ENCODE measurements at places on chromosomes 5 and 9.

DNA sequence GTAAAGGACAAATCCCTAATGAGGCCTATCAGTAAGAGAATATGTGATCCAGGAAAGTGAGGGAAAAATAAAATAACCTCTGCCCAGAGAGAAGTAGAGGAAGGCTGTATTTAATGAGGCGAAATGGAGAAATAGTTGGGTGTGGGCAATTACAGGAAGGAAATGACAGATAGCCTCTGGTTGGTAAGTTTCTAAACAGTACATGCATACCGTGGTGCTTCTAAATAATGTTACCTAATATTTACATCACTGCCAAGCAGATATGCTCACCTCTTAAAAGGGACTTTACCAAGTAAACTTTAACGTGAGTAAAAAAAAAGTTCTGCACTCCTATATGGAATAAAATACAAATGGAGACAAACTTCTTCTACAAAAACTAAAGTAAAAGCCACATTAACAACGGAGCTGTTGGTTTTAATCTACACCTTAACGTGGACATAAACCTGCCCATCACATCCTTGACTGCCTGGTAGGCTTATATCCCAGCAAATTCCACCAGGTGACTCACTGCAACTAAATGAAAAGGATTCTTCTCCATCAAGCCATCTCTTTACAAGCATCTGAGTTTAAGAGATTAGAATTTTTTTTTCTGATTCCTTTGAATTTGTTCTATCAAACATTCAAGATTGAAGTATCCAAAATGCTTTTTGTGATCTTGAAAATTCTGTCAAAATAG, 12.4 kb downstream of the NFIL3 start:
- DNase-seq = no peak

DNA sequence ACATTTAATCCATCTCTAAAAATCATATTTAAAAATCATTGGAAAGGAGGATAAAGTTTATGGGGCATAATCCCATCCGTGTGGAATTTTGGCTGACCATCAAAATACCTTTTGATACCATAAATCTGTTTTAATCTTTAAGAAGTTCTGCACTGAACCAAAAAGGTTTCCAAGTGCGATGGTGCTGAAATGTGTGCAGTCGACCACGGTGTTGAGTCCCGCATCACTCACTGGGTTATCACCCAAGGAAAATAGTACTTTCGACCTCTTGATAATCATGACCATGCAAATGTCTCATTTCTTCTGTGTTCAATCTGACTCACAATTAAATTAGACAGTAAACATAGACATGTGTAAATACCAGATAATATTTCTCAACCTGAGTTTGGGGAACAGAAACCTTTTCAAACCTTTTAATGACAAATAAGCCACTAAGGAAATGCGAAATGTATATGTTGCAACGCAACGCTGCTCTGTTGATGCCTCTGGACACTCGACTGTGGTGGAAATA, 62.0 kb upstream of the CDH6 start:
- DNase-seq = no peak

DNA sequence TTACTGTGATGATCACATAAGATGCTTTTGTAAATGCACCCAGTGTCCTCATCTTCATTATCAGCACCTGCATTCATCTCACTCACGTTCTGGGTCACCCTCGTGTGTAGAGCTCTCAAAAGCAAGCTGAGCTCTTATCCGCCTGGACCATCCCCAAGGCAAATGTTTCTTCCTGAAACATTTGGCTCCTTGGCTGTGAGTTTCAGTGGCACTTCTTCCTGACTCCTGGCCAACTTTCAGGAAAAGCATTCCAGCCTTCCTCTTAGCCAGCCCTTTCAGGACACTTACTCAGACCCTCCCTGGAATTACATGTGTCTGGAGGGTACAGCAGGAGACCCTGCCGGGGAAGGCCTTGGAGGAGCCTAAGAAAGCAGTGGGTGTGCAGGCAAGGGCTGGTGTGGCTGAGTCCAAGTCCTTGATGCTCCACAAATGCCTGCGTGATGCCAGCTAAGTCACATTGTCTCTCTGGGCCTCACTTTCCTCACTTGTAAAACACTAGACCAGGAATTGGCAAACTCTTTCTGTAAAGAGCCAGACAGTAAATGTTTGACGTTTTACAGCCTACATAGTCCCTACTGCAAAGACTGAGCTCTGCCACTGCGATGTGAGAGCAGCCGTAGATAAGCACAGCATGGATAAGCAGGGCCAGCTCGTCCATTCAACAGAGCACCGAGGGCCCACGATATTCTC, 72.1 kb downstream of the PDE6A start:
- no peak for DNase-seq

GRCh38 chr9:116466271-116467235, 220.6 kb upstream of the TRIM32 start:
- no peak for DNase-seq

- DNase-seq = peak; percentile 17
These were observed 46.8 kb downstream of the NIPSNAP3B start for GRCh38 chr9:104810421-104811339.

- DNase-seq = no peak
These were observed 46.8 kb upstream of the NXNL2 start for GRCh38 chr9:88488166-88488565.

DNA sequence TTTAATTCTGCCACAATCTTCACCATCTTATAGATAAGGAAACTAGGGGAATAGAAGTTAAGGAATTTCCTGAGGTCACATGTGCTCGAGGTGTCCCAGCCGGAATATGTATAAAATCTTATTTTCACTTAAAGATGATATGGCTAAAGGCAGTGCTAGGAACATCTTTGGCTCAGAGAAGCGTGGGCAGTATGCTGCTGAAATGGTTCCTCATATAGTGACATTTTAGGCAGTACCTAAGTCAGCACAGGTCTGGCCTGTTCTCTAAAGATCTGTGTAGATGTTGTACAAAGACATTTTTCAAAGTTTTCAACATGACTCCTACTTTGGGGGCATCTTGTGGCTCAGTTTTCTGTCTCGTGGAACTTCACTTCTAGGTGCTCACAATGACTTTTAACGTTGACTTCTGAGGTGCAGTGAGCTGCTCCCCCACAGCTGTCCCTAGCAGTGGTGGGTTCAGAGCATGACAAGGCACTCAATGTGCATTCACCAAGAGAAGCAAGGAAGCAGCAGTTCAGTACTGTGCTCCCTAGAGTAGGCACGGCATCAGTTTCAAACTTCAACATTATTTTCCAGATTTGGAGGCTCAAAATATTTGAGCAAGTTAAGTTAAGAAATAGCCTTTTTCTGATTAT, 40.3 kb downstream of the TNFAIP8 start:
- no peak for DNase-seq

GRCh38 chr9:19229595-19230354, 718 bp upstream of the DENND4C start:
- no peak for DNase-seq

DNA sequence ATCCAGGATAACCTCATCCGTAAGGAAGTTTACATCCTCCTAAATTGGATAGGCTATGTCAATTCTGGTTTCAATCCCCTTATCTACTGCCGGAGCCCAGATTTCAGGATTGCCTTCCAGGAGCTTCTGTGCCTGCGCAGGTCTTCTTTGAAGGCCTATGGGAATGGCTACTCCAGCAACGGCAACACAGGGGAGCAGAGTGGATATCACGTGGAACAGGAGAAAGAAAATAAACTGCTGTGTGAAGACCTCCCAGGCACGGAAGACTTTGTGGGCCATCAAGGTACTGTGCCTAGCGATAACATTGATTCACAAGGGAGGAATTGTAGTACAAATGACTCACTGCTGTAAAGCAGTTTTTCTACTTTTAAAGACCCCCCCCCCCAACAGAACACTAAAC, 1.3 kb downstream of the ADRB2 start:
- peak; percentile 20 for DNase-seq

DNA sequence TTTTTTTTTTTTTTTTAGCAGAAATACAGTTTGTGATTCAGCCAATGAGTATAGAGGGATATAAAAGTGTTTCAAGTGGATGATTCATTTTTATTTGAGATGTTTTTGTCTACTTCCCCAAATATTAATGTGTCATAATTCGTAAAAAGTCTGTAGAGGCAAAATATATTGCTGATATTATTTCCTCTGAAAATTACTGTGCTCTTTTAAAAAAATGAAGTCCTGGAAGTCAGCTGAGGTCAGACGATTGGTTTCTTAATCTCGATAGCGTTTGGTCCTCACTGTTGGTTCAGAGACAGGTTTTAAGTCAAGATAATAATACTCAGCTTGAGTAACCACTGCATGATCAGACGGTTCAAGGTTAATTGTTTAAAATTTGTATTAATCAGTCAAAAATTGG, 19.5 kb downstream of the IL9 start:
- DNase-seq = no peak

- no peak for DNase-seq
These were observed 173.7 kb downstream of the SLC28A3 start for GRCh38 chr9:84166891-84167290.

GRCh38 chr5:179680780-179681401, at the start of gene CBY3:
Gene CBY3 (minus strand): TSS chr5:179681034. CDS start chr5:179680918, 116 bp downstream.
- DNase-seq = no peak

- DNase-seq = no peak
These were observed 84.9 kb upstream of the ZNF169 start for GRCh38 chr9:94174164-94174563.

- DNase-seq = no peak
These were observed 17.9 kb downstream of the FGF18 start for GRCh38 chr5:171437286-171437821.

GRCh38 chr9:69768716-69769115, 8.9 kb upstream of the PTAR1 start:
- DNase-seq = peak; percentile 61

GRCh38 chr9:126468141-126468825, 141.7 kb downstream of the MVB12B start:
- no peak for DNase-seq

GRCh38 chr9:34642679-34643078, 3.8 kb upstream of the GALT start:
- no peak for DNase-seq

DNA sequence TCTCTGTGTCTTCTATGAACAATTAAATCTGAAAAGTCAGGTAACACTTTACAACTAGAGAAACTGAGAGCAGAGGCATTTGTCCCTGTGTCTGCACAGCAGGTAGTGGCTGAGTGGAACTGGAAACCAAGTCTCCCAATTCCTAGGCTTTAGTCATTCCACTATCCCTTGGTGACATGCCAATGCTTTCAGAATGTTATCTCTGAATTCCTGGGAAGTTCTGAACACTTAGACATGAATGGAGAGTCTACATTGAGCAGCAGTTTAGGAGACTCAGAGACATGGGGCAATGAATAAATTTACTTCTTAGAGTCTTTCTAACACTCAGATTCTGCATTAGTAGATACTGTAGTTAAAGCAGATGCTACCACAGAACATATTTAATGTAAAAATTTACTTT, 94.8 kb upstream of the APC start:
- DNase-seq = peak; percentile 55

DNA sequence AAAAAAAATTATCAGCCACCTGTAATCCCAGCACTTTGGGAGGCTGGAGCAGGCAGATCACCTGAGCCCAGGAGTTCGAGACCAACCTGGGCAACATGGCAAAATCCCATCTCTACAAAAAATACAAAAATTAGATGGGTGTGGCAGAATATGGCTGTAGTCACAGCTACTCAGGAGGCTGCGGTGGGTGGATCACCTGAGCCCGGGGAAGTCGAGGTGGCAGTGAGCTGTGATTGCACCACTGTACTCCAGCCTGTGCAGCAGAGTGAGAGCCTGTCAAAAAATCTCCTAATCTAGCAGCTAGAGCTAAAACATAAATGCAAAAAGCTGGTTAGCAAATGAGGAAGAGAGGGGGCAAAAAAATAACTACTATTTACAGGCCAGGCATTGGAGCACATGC, 12.0 kb downstream of the PSMB7 start:
- DNase-seq = no peak

DNA sequence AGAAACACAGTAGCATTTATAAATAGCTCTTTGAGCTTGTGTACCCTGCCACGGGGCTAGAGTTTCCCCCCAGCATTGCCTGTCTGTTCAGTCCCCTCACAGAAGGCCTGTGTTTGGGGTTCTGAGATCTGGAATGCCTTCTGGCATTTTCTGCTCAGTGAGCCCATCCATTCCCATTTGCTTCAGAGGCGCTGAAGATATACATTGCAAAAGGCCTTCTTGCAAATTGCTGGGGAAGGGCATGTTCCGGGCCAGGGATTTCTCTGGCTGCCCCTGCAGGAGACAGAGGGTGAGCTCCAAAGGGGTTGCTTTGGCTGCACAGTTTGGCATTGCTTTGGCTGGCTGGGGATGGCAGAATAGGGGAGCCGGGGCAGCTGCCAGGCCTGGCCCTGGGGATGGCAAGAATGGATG, 308.4 kb downstream of the MSX2 start:
- no peak for DNase-seq

- DNase-seq = no peak
These were observed 237.4 kb downstream of the NR3C1 start for GRCh38 chr5:143166090-143166489.

DNA sequence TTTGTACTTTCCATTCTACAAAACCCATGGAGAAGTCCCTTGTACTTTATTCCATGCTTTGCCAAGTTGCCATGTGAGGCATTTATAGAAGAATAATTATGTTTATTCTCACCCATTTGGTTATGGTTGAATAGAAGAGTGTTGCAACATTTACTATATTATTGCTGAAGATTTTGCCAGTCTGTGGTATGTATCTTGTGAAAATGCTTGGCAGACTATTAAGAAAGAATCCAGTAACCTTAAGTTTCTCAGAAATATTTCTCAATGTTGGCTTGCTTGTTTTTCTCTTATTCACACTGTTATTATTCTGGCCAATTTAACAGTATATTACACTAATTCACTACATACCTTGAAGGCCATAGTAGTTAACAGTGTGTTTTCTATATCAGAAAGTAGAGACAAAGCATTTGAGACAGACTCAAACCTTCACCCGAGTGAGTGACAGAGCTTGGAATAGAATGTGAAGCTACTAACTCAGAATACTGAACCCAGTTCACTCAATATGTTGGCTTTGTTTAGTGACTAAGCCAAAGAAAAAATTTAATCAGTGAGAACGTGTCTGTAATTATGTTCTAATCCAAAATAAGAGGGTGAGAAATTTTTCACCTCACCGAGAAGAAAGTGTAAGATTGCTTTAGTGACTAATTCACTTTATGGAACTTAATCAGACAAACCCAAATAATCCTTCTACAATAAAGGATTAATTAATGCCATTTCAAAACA, 184.4 kb downstream of the CWC27 start:
- DNase-seq = no peak

DNA sequence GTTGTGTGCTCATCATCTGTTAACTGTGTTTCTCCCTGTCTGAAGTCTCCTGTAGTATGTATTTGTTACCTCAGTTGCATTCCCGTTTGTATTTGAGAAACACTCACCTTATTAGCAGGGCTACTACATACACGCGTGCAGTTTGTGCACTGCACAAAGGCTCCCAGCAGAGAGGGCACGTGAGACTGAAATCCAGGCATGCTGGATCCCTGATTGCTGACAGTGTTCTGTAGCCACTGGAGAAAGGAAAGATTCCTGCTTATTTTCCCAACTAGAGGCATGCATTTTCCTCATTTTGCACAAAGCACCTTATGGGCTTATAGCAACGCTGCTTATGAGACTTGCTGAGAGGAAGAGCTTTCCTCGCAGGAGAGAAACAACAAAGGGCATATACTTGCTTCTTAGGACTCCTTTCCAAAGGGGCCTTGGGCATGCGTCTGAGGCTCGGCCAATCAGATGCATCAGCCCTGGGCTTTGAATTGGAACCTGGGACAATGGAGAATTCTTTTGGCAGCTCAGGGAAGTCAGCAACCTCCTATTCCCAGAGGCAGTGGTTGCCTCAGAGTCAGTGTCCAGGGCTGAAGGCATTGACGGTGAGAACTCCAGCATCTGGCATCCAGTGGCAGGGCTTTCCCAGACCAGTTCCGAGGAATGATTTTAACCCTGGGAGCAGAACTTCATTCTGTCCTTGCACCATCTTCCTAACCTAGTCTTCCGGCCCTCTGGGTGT, 9.9 kb upstream of the MEGF10 start:
- no peak for DNase-seq

Measured in fibroblast of skin of back (primary cell).